ENCODE measurements at places on chromosomes 7 and 10. TPM values are rescaled to one million over a fixed set of nuclear protein-coding genes. Genes with fewer than 3 reads are reported as not detected.

ACSL5 gene
- total RNA-seq: 2.0 TPM

DNAJC30 gene
- total RNA-seq: 5.7 TPM

ZNF25 gene
- 21.3 TPM for total RNA-seq

MAGI2 gene
- 24.9 TPM for total RNA-seq

DTX2 gene
- total RNA-seq: 15.4 TPM

LIPN gene
- total RNA-seq: not detected

STEAP1B gene
- 0.66 TPM for total RNA-seq

TMEM225B gene
- total RNA-seq: not detected

PCGF5 gene
- total RNA-seq: 51.5 TPM

RINT1 gene
- total RNA-seq: 8.8 TPM

ANKRD2 gene
- 0.54 TPM for total RNA-seq

HSPB1 gene
- total RNA-seq: 1,113 TPM

SGCE gene
- 130 TPM for total RNA-seq

RASA4B gene
- total RNA-seq: 6.1 TPM

GNGT1 gene
- not detected for total RNA-seq

OTUD1 gene
- total RNA-seq: 12.1 TPM

NME8 gene
- total RNA-seq: 2.8 TPM

CPA5 gene
- total RNA-seq: not detected

AIFM2 gene
- total RNA-seq: 23.3 TPM

CACNA2D1 gene
- total RNA-seq: 30.6 TPM

SRGN gene
- 14.9 TPM for total RNA-seq

NYAP1 gene
- 0.94 TPM for total RNA-seq
